Hematopoietic multipotent progenitor cell (in vitro differentiated cells): ENCODE measurements at places on chromosomes 3 and 15.

GRCh38 chr15:99433757-99434450 lies 131.9 kb upstream of the MEF2A start:
- DNase-seq: no peak

DNA sequence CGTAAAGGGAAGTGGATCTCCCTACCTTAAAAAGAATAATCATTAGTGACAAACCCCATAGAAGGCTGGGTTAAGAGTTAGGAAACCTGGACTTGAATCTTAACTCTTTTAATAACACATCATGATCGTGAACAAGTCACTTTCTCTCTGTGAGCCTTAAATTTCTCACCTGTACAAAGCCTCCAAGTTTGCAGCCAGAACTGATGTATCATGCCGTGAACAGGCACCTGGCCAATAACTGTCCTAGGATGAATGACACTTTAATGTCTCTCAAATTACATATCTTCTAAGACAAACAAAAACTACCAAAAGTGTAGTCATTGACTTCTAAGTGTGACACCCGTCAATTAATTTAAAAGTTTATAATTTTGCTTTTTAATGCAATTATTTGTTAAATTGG lies 3.9 kb downstream of the UPK1B start:
- DNase-seq: no peak

DNA sequence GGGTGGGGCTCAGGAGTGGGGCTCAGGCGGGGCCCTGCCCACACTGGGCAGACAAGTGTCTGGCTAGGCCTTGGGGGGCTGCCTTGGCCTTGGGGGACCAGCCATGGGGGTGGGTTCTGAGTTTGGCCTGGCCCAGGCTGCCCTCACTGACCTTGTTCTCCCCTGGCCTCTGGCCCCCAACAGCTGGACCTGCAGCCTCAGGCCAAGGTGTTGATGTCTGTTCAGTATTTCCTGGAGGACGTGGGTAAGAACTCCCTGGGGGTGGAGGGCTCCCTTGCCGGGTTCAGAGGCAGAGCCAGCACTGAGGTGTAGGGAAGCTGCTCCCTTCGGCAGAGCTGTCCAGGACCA lies 20.0 kb downstream of the PRKCD start:
- no peak for DNase-seq

- DNase-seq: no peak
These were observed 454.2 kb downstream of the FGF12 start for GRCh38 chr3:192273001-192273696.

GRCh38 chr15:81229586-81229985 lies 32.9 kb downstream of the IL16 start:
- DNase-seq: no peak

- DNase-seq: peak; percentile 44
These were observed 136.7 kb upstream of the TLE3 start for GRCh38 chr15:70234256-70234905.

GRCh38 chr15:67722030-67722817 lies 103.1 kb upstream of the SKOR1 start:
- DNase-seq: no peak

GRCh38 chr15:59553879-59554735 lies 57.5 kb upstream of the GCNT3 start:
- no peak for DNase-seq

DNA sequence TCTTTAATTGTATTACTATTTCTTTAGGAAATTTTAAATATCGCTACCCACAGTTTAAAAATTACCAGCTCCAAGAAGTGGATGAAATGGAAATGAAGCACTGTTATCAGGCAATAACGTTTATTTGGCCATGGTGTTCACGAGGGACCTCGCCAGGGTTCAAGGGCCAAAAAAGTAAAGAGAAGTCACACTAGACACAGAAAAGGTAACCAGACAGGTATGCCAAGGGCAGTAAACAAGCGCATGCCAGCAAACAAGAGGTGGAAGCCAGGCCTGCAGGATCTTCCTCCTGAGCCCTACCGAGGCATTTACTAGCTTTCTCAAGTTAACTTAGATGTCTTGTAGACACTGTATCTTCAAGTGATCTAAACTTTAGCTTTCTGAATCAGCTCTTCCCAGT lies 113.5 kb downstream of the PLD1 start:
- no peak for DNase-seq

DNA sequence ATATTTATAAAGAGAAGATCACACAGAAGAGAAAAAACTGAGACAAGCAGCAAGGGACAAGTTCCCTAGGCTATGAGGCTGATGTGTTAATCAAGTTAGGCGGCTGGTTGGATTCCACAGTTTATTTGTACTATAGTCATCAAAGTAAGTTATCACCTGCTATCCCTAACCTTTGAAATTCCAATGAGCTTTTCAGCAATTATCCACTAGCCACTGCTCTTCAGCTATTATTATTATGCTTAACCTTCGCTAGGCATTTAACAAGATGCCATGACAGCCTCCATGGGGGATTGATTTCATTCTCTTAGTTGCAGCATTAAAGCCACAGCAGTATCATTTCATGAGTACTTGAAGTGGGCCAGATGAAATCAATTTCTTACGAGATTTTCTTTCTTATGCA lies 699.5 kb upstream of the NAALADL2 start:
- DNase-seq: no peak

DNA sequence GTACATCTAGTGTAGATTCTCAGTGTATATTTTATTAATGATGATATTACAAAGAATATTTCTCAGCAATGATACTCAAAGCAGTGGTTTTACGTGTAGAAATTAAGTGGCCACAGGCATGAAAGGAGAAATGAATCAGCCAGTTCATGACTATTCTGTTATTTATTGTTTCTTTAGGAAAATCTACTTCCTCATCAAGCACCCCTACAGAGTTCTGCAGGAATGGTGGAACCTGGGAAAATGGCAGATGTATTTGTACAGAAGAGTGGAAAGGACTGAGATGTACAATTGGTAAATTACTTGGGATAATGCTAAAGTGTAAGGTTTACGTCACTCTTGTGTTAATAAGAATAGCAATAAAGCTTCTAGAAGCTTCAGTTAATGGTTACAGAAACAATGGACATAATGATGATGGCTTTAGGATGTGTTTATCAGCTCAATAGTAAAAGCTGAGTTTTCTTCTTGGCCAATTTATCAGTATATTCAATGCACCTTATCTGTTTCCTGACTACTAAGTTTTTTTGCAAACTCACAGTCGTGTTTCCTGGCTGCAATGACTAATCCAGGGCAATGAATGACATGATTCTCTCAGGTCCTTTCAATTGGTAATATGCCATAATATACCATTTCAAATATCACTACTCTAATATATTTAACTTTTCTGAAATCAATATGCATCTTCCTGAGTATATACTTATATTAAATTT lies 20.2 kb downstream of the ADGRG7 start:
- peak; percentile 78 for DNase-seq

GRCh38 chr3:197363553-197364409 lies 65.4 kb upstream of the DLG1 start:
- no peak for DNase-seq
